ENCODE measurements at places on chromosomes 2 and 18.

DNA sequence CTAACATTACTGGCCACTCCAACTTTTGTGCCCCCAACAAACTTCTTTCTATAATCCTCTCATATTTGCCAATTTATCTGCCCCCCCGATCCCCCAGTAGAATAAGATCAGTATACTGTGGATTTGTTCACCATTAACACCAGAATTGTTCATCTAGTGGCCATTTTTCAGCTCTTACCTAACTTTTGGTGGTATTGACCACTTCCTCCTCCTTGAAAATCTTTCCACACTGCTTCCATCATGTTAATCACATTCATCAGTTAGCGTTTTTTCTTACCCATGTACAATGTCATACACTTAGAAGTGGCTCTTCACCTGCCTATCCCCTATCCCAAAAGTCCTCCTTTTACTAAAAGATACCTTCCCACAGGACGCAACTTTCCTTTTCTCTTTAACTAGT lies 6.1 kb downstream of the IMPACT start:
- DNase-seq, result no peak

GRCh38 chr18:10894501-10894900 lies 254.9 kb downstream of the PIEZO2 start:
- DNase-seq, result no peak

GRCh38 chr2:196944570-196944969 lies 18.1 kb upstream of the PGAP1 start:
- DNase-seq, result no peak

GRCh38 chr2:170324640-170325046 lies 146.7 kb downstream of the MYO3B start:
- DNase-seq, result no peak

DNA sequence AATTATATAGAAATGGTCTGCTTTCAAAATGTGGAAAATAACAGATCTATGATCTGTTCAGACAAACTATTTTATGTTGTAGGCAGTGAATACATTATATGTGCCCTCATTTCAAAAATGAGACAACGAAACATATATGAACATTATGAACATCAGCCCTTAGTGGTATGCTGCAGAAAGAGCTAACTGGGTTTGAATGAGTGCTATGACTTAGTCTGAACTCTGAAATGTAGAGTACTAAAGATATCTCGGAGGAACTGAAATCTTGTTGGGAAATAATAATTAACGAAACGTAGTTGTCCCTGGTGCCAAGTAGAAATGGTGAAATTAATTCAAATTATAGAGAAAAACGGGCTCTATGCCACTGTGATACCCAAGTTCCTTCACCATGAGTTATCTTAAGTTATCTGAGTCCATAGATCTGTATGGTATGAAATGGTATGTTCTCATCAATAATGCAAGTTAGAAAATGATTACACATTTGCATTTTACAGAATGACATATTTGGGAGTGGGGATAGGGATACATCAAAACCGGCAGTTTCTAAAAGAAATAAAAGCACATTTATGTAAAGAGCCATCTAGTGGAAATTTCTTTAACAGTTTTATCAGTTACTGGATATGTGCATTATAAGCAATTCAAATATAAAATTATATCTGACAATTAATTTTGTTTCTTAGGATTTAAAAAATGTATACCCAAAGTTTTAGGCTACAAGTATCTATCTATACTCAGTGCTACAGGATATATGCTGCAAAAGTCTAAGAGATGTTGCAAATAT lies 26.7 kb downstream of the STARD6 start:
- DNase-seq, result no peak

GRCh38 chr2:127406454-127406853 lies 11.8 kb upstream of the PROC start:
- DNase-seq, result no peak

- DNase-seq, result no peak
Measured at GRCh38 chr18:58069721-58070292, 25.8 kb downstream of the NEDD4L start.

- no peak for DNase-seq
Measured at GRCh38 chr18:7592305-7593071, 25.4 kb downstream of the PTPRM start.

DNA sequence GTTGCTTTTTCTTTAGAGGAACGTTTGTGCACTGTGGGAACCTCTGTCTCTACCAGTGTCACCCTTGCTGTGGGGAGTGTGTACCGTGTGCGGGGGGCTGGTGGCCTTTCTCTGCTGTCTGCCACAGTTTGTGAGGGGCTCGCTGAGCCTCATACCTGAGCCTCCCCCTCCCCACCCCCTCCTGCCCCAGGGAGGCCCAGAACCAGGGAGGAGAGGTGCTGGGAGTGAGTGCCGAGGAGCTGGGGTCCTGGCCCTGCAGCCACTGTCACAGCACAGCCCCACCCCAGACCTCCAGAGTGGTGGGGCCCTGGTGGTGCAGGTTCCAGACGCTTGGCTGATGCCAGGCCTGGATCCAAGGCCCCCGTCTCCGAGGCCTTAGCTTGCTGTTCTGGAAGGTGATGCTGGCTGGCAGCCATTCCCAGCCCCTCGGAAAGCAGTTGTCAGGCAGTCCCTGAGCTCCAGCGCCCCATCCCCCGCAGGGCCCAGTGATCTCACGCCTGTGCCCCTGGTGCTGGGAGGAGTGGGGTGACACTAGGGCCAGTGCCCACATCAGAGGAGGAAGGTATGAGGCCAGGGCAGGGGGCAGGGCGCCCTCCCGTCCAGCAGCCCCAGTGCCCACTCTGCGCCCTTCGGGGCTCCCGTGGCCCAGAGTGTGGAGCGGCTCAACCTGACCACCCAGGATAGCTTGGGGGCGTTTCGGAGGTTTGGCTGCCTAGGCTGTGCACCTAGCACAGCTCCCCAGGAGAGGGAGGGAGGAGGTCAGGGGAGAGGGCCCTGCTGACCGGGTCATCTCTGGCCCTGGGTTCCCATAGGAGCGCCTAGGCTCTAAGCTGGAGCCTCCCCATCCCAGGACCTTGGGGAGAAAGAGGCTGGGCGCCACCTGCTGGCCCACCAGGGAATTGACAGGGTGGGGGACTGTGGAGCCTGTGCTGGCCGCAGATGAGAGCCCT lies 53.0 kb upstream of the ALPP start:
- peak; percentile 67 for DNase-seq

DNA sequence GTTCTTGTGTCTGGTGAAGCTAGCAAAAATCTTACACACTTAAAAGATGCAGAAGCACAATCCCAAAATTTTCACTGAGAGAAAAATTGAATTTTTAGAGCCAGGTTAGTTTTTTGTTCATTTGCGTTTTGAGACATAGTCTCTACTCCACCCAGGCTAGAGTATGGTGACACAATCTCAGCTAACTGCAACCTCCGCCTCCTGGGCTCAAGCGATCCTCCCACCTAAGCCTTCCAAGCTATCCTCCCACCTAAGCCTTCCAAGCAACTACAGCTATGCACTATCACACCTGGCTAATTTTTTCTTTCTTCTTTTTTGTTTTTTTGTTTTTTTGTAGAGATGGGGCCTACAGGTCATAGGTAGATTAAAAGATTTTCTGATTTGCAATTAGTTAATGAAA lies 113.1 kb upstream of the RAB6C start:
- DNase-seq, result no peak

DNA sequence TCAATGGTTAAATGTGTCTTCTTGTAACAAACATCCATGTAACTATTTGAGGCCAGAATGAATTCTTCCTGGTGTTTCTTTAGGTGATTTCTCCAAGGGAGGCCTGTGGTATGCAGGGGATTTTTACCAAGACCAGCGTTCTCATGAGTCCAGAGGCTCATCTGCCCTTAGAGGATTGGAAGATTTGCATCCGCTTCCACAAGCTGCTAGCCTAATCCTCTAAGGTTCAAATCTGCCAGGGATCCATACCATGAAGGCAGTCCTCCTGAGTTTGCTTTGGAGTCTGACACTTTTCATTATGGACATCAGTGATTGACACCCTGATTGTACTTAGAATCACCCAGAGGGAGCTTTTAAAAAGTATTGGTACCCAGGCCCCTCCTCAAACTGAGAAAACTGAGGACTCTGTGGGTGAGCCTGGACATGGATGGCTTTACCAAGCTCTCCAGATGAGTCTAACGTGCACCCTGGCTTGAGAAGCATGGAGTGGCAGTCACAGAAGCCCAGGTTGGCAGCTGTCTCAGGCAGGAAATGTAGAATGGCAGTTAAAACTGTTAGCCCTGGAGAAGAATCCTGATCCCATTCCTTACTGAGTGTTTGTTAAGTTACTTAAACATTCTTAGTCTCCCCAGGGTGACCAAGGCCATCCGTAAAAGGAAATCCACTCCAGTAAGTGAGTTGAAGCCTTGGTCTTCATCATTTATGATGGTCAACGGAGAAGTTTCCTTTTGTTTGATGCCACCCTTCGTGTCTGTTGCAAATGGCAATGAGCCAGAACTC lies 95.3 kb upstream of the RMDN2 start:
- DNase-seq, result no peak

GRCh38 chr2:41129988-41130387 lies 678.1 kb upstream of the SLC8A1 start:
- no peak for DNase-seq

GRCh38 chr2:142714600-142714999 lies 162.9 kb upstream of the KYNU start:
- no peak for DNase-seq

DNA sequence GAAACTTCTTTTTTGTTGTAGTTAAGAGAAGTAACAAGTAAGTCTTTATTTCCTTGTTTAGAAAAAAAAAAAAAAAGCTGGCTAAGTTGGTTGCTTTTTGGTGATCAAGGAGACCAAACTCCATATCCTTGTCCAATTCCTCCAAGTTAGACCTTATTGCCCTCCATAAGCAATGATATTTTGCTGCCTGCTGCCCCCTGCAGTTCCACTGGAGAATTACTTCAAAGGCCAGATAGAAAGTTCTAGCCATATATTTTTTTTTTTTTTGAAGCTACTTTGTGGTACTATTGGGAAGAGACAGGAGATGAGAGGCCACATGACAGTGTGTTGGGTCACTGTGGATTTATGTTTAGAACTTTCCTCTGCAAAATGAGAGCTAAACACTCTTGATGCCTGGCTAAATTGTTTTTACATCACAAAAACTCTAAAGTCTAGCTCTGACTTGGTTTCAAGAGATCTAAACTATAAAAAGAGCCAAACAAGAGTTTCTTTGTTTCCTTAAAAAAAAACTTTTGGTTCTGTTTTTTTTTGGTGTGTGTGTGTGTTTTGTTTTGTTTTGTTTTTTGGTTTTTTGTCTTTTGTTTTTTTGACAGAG lies 80.7 kb upstream of the RASGRP3 start:
- no peak for DNase-seq

DNA sequence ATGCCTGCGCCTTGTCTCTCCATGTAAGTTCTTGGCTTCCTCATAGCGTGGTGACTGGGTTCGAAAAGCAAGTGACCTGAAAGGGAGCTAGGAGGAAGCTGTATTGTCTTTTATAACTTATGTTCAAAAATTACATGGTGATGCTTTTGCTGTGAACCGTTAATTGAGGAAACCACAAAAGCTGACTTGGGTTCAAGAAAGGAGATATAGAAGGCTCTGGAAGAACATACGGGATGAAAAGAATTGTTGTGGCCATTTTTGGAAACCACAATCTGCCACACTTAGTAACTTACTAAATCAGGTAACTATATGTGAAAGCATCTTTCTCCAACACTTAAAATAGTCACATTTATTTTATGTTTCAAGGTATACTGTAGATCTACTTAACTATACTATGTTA lies 177.0 kb upstream of the RBMS1 start:
- DNase-seq, result no peak

- no peak for DNase-seq
Measured at GRCh38 chr2:199830531-199830930, 20.5 kb downstream of the FTCDNL1 start.

DNA sequence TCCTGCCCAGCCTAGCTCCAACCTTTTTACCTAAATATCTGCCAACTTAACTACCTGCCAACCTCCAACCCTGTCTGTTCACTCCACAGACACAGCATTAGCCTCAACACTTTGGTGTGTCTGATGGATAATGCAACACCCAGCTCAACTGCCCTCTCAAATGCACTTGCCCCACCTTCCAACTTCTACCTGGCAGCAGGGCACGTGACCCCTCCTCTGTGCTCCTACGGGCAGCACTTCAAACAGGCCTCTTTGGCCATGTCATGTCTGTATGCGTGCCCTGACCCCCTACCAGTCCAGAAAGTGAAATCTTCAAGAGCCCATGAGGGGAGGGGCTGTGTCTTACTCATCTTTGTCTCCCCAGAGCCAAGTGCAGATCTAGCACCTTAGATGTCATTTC lies 25.5 kb downstream of the RNF149 start:
- DNase-seq, result no peak
